ENCODE measurements at places on chromosomes 1 and 21.

DNA sequence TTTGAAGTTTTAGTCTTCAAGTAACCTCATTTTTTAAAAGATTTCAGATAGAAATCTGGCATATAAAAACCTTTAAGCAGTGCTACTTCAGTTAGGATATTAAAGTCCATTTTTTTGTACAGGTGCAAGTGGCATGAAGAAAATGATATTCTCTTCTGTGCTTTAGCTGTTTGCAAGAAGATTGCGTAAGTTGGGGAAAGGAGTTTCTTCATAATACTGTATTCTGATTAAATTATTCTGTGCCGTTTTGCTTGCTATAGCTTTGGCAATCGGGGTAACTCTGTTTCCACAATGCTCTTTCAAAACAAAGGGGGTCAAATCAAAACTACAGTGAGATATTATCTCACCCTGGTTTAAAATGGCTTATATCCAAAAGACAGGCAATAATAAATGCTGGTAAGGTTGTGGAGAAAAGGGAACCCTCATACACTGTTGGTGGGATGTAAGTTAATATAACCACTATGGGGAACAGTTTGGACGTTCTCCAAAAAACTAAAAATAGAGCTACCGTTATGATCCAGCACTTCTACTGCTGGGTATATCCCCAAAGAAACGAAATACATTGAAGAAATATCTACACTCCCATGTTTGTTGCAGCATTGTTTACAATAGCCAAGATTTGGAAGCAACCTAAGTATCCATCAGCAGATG lies 27.1 kb downstream of the MAEL start:
- DNase-seq, result no peak

DNA sequence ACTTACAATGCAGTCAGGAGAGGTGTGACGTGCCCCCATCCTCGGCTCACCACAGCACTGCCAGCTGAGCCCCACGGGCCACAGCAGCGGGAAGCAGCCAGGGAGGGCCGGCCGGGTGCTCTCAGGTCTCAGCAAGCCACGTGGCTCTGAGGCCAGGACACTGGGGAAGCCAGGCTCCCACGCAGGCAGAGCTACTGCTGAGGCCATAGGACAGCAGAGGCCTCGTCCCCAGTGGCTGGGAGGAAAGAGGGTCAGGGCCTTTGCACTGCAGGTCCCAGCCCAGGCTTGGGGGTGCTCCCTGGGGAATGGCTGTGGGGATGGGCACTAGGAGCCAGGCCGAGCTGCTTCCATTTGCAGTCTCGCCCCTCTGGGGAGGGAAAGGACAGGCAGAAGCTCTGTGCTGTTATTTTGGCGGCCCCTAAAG lies 5.8 kb downstream of the LRRC47 start:
- no peak for DNase-seq

GRCh38 chr21:28892199-28893111 lies 100.2 kb downstream of the LTN1 start:
- no peak for DNase-seq

DNA sequence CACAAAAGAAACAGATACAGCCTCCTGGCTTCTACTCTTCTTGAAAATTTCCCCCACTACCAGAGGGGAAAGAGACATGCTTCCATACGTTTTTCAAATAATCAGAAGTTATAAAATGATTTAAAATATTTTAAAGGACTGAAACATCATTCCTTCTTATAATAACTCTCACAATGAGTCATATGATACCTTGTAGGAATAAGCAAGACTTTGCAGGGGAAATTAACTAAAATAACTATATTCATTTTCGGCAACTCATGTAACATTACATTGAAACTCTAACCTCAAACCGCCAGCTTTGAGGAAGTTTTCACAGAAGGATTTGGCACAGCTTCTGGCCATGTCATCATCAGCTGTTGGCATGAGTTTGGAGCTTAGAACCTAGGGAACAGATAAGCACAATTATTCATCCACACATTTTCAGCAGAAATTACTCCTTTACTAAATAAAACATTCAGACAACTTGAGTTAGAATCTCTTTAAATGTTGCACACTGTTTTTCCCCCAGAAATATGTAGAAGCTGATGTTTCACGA lies 85.9 kb downstream of the USP24 start:
- DNase-seq, result no peak

- DNase-seq, result no peak
These were observed 8.6 kb downstream of the NR5A2 start for GRCh38 chr1:200035956-200036618.

All from activated T-cell treated with anti-CD3 and anti-CD28 coated beads for 24 hours (primary cell).